DMS79 treated with DMSO at 0.1 percent for 48 hours (cell line): ENCODE measurements at places on chromosomes 5 and 9.
A peak's percentile ranks its signal among the peaks of the same experiment; 100 is the strongest.

DNA sequence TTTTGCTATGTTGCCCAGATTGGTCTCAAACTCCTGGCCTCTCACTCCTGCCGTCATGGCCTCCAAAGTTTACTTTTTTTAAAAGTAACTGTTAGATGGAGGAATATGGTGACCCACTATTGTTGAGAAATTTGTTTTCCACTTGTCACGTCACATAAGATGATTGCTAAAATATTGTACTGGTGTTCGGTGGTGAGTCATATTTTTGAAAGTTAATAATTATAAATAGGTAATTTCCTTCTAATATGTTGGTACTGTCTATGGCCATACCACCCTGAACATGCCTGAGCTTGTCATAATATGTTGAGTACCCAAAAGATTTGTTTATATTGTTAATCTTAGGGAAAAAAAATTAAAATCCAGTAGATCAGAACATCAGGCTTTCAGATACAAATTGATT, 22.6 kb downstream of the RMI1 start:
- no peak for DNase-seq

- DNase-seq: no peak
Measured at GRCh38 chr5:103505581-103506305, 56.8 kb downstream of the NUDT12 start.

DNA sequence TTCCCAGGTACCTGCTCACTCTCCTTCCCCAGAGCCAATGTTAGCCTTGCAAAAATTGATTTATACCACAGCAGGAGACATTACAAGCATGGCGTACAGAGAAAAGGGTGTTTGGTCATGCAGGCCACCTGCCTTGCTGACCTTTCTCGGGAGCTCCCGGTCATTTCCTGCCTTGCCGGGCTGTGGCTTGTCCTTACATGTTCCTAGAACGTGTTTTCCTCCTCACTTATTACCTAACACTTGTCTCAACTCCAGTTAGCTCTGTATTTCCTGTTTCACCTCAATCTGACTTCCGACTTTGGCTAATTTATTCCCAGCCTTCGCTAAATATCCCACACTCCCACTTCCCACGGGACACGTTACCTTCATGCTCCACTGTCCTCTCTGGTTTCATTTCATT, 282.5 kb downstream of the ICE1 start:
- no peak for DNase-seq

DNA sequence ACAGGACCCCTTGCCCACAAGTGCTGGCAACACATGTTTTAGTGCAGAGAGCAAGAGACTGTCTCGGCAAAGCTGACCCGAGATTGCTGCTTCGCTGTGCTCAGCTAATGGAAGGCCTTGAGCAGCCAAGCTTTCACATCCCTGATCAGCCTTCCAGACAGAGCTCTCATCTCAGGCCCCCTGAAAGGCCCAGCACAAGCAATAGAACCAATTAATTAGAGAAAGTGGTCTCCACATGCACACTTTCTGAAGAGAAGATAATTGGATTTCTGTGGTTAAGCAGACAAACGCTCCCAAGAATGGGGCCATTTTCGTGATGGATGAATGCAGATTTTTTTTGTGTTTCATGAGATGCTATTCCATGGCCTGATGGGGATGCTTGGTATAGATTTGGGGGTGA, 174.9 kb downstream of the NSG2 start:
- no peak for DNase-seq

GRCh38 chr5:79750611-79751510, 61.2 kb downstream of the CMYA5 start:
- DNase-seq: no peak

- DNase-seq: no peak
Measured at GRCh38 chr5:55154873-55155272, 5.1 kb upstream of the GPX8 start.

- no peak for DNase-seq
Measured at GRCh38 chr5:38922199-38922598, 76.4 kb downstream of the OSMR start.

DNA sequence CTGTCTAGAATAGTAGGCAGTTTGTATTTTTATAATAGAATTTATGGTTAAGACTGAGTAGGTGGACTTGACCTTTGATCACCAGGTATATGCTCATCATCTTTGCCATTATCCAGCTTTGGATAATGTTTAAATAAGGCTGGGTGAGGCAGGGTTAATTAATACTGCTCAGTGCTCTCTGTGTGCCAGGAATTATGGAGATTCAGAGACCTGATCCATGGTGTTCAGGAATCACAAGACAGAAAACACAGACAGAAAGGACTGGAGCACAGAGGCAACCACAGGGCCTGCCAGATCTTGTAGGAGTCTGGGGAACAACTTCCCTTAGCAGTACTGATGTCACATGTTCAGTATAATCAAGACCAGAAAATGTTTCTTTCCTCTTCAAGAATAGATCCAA, 186.3 kb upstream of the ADCY2 start:
- DNase-seq: peak; percentile 76

GRCh38 chr9:84504360-84504759, 163.8 kb upstream of the SLC28A3 start:
- DNase-seq: no peak

DNA sequence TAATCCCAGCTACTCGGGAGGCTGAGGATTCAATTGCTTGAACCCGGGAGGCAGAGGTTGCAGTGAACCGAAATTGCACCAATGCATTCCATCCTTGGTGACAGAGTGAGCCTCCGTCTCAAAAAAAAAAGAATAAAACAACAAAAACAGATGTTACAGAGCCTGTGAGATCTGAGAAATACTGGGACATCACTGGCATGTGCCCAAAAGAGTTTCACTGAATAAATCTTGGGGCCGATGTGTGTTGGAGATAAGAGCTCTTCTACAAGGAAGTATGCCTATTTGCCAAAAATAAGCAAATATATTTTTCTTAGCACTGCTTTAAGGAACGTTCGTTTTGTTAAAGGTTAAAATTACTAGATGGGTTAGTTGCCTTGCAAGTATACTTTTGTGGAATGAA, 55.1 kb downstream of the KIAA1958 start:
- no peak for DNase-seq

DNA sequence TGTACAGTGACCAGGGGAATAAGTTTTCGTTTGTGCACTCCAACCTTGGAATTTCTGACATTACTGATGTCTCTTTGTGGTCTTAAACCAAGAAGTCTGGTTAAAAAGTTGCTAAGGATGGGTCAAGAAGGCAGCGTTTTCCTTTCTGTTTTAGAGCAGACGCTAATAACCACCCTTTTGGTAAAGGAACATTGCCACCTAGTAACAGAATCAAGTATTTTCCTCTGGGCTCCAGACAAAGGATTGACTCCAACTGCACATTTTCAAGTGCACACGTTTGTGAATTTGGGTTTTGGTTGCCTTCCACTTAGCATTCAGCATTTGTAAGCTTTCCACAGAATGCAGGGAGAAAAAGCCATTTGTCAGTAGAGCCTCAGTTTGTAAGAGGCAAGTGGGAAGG, 22.2 kb upstream of the CEP78 start:
- DNase-seq: no peak

DNA sequence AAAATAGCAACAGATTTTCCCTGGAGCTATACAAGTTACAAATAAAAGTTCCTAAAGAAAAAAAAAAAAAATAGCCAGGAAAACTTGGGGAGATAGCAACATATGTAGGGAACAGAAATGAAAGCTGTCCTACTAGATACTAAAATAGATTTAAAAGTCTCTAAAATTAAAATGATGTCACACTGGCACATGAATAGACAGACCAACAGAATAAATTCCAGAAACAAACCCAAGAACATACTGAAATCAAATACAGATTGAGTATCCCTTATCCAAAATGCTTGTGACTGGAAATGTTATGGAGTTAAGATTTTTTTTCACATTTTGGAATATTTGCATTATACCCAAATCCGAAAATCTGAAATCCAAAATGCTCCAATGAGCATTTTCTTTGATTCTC, 23.8 kb downstream of the GOLPH3 start:
- no peak for DNase-seq

- no peak for DNase-seq
Measured at GRCh38 chr9:97807681-97808080, 45.3 kb upstream of the FOXE1 start.

DNA sequence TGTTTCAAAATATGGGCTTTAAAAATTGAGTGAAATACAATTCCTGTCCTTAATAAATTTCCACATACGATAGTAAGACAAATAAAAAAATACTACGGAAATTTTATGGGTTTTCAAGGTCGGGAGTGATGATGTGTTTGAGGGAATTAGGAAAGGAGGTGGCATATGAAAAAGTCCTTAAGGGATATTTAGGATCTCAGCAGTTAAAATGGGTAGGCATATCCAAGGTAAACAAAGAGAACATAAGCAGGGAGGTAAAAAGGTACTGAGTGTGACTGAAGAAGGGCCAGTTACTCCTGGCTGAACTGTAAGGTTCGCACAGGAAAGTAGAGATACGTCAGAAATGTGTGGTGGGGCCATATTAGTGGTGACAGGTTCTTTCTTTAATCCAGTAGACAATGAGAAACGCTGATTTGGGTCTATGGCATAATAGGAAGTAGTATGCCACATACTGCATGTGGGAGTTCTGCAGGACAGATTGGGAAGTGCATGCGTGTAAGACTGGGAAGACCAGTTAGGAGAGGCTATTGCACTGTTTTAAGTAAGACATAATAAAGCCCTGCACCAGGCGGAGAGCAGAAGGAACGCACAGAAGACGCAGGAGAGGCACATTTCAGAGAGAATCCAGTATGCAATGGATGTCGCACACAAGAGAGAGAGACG, 937 bp upstream of the HMGCR start:
- peak; percentile 47 for DNase-seq

DNA sequence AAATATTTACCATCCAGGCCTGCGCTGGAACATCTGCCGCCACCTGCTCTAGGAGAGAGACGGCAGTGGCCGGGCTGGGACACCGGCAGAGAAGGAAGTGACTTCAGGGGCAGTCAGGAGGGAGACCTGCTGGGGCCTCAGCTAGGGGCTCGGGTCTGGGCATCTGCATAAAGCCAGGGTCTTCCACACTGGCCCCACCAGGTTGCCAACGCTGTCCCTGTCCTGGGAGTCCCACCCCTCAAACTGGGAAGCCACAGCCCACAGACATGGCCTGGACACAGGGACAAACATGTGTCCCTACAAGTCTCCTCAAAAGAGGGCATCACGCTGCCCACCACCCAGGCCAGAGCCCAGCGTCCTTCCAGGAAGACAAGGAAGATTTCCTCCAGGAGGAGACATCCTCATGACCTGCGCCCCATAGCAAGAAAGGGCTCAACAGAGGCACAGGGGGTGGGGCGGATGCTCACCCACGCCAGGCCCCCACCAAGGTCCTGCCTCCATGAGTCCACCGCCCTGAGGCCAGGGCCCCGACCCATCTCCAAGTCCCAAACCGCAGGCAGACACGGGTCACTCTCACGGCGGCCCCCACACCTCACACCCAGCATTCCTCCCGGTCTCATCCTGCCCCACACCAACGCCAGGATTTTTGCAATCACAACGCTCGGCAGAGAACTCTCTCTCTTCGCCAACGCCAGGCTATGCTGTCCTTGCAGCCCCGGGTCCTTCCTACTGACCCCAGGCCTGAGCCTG, 9.0 kb downstream of the VAV2 start:
- no peak for DNase-seq

- no peak for DNase-seq
Measured at GRCh38 chr9:27590651-27591050, 17.4 kb upstream of the C9orf72 start.
